Endothelial cell of umbilical vein (primary cell): ENCODE measurements at places on chromosomes 11 and 22. TPM values are rescaled to one million over a fixed set of nuclear protein-coding genes. Genes with fewer than 3 reads are reported as not detected.

The OR51I1 gene
- total RNA-seq = not detected in 2 replicates

The VPREB1 gene
- not detected in 2 replicates for total RNA-seq

The RIC3 gene
- total RNA-seq = not detected in 2 replicates

The MDK gene
- 331 and 336 TPM in 2 replicates for total RNA-seq

The ANKK1 gene
- not detected in 2 replicates for total RNA-seq

The B4GALNT4 gene
- 5.2 and 9.6 TPM in 2 replicates for total RNA-seq

The CDPF1 gene
- 8.5 and 9.7 TPM in 2 replicates for total RNA-seq

The KRTAP5-11 gene
- total RNA-seq = not detected in 2 replicates

The CSF2RB gene
- 20.6 and 24.9 TPM in 2 replicates for total RNA-seq

The CCDC188 gene
- 9.4 and 11.6 TPM in 2 replicates for total RNA-seq

The GPR152 gene
- not detected in 2 replicates for total RNA-seq

The PITPNM1 gene
- 26.4 and 50.9 TPM in 2 replicates for total RNA-seq

The OMP gene
- total RNA-seq = 0.76 and 0.80 TPM in 2 replicates

The PCNX3 gene
- total RNA-seq = 53.8 and 53.9 TPM in 2 replicates

The ZP1 gene
- total RNA-seq = not detected in 2 replicates

The TRIM5 gene
- total RNA-seq = 54.5 and 61.4 TPM in 2 replicates

The GPR137 gene
- 42.5 and 46.0 TPM in 2 replicates for total RNA-seq

The PARVG gene
- total RNA-seq = 0.82 TPM in 1 of 2 replicates, not detected in the other

The CCDC116 gene
- total RNA-seq = 0.33 and 0.53 TPM in 2 replicates

The RRP7A gene
- 61.9 and 83.7 TPM in 2 replicates for total RNA-seq

The LMO2 gene
- 62.4 and 66.8 TPM in 2 replicates for total RNA-seq

The GUCD1 gene
- total RNA-seq = 116 and 129 TPM in 2 replicates

The OR8G1 gene
- total RNA-seq = not detected in 2 replicates

The NDUFS8 gene
- 150 and 170 TPM in 2 replicates for total RNA-seq

The MS4A1 gene
- not detected in 2 replicates for total RNA-seq

The PRODH gene
- total RNA-seq = not detected in 2 replicates

The CABP4 gene
- 4.2 and 5.0 TPM in 2 replicates for total RNA-seq

The TENM4 gene
- total RNA-seq = 0.27 TPM in 1 of 2 replicates, not detected in the other

The TESMIN gene
- 3.1 and 6.1 TPM in 2 replicates for total RNA-seq

The NDUFA6 gene
- total RNA-seq = 84.9 and 95.7 TPM in 2 replicates

The OOSP4A gene
- not detected in 2 replicates for total RNA-seq

The MRGPRX3 gene
- total RNA-seq = not detected in 2 replicates

The DEFB131B gene
- not detected in 2 replicates for total RNA-seq

The ZNF215 gene
- total RNA-seq = 2.9 and 6.0 TPM in 2 replicates

The C22orf42 gene
- not detected in 2 replicates for total RNA-seq

The TNNI2 gene
- not detected in 2 replicates for total RNA-seq

The SLC25A1 gene
- 94.5 and 102 TPM in 2 replicates for total RNA-seq

The EIF3M gene
- 240 and 243 TPM in 2 replicates for total RNA-seq

The C22orf15 gene
- not detected in 2 replicates for total RNA-seq

The POU2AF2 gene
- total RNA-seq = not detected in 2 replicates

The TMEM45B gene
- total RNA-seq = not detected in 2 replicates

The LRRC75B gene
- total RNA-seq = 6.4 and 8.9 TPM in 2 replicates

The HTR3B gene
- total RNA-seq = not detected in 2 replicates

The NXPE4 gene
- not detected in 2 replicates for total RNA-seq

The LRRC74B gene
- total RNA-seq = not detected in 2 replicates

The SAA2 gene
- total RNA-seq = not detected in 2 replicates

The HPX gene
- total RNA-seq = 1.3 and 2.1 TPM in 2 replicates

The LRRC10B gene
- total RNA-seq = not detected in 2 replicates

The DCDC1 gene
- total RNA-seq = not detected in 2 replicates

The MMP13 gene
- not detected in 2 replicates for total RNA-seq

The C11orf98 gene
- 58.7 and 61.0 TPM in 2 replicates for total RNA-seq

The MS4A4A gene
- total RNA-seq = not detected in 2 replicates

The KLHDC7B gene
- total RNA-seq = not detected in 2 replicates

The OR2AT4 gene
- total RNA-seq = not detected in 2 replicates

The NAGA gene
- total RNA-seq = 29.0 and 33.1 TPM in 2 replicates

The RNF121 gene
- 61.4 and 61.7 TPM in 2 replicates for total RNA-seq
